ENCODE measurements at places on chromosomes 3 and 15.
A peak's percentile ranks its signal among the peaks of the same experiment; 100 is the strongest.

GRCh38 chr15:50815958-50816590, 50.6 kb upstream of the SPPL2A start:
- no peak for DNase-seq

DNA sequence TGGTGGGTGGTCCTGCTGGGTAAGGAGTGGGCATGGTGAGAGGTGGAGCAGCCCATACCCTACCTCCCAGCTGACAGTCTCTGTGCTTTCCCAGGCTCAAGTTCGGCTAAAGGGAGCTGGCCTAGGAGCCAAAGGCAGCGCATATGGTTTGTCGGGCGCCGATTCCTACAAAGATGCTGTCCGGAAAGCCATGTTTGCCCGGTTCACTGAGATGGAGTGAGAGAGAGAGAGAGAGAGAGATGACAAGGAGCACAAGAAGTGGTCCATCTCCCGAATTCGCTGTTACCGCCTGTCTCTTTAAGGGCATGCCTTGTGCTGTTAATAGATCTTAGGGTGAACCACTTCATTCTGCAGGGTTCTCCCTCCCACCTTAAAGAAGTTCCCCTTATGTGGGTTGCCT, 29.5 kb downstream of the RBM5 start:
- no peak for DNase-seq

- DNase-seq, result no peak
Observed at GRCh38 chr15:63532307-63532744, 27.9 kb downstream of the USP3 start.

- DNase-seq, result peak; percentile 79
Observed at GRCh38 chr15:99105514-99106341, 848 bp downstream of the SYNM start.

DNA sequence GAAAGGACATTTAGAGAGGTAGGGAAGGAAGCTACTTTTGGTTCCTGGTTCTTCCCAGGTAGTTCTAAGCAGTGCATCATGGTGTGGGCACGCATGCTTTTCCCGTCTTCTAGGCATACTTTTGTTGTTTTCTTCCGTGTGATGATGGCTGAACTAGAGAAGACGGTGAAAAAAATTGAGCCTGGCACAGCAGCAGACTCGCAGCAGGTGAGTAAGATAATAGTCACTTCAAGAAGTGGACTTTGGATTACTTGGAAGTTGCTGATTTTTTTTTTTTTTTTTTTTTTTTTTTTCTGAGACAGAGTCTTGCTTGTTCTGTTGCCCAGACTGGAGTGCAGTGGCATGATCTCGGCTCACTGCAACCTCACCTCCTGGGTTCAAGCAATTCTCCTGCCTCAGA, 17.9 kb downstream of the FANCD2OS start:
- DNase-seq, result no peak

- DNase-seq, result no peak
Observed at GRCh38 chr15:63319065-63319464, 41.7 kb downstream of the APH1B start.

DNA sequence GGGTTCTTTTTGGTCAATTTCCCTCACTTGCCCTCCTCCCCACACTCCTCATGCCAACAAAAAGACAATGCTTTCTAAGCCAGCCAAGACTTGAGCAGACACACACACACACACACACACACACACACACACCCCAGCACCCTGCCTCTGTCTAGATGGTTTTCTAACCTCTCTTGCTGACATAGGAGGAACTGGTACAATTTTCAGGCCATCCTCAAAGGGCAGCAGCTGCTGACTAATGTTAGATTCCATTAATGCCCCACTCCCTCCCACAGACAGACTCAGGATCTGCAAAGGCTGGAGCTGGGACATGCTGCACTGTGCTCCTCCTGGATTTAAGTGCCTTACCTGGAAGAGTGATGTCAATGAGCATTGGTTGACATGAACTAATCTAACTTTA, 438.4 kb downstream of the OCA2 start:
- DNase-seq, result no peak

GRCh38 chr3:139797724-139798343, 120.1 kb upstream of the NMNAT3 start:
- no peak for DNase-seq

DNA sequence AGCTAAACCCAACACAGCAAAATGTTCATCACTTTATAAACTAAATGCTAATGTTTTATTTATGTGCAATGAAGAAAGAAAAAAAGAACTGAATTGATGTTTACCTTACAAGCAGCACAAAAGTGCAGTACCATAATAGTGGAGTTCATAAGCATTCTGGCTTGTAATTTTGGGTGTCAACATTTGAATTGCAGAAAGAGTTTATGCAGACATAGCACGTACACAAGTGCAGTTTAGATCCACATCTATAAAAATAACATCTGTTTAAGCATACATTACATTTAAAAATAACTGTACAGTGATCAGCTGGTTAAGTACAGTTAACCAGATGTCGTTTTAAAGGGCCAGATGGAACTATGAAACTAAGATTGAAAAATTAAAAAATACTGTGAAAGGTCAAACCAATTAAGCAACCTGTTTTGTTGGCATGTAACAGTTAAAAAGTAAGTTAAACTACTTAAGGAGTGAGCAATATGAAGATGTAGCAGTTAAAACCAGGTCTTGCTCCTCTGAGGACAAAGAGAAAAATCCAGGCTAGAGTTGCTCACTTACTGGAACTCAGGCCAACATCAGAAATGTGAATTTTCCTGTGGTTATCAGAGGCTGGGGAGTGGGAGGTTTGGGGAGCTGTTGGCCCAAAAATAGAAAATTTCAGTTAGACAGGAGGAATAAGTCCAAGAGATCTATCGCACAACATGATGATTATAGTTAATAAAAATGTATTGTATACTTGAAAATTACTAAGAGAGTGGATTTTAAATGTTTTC, 204.9 kb upstream of the MDFIC2 start:
- DNase-seq, result no peak

GRCh38 chr3:58202917-58203360, 7.8 kb downstream of the DNASE1L3 start:
- no peak for DNase-seq

Measured in coronary artery (tissue), 2 donors.